Left renal pelvis (tissue), 4 donors: ENCODE measurements at places on chromosomes 7 and 10. TPM values are rescaled to one million over a fixed set of nuclear protein-coding genes. Genes with fewer than 3 reads are reported as not detected.

Gene TLL2
- 0.40 TPM for polyA plus RNA-seq

Gene ZNF25
- 13.3 TPM for polyA plus RNA-seq

Gene SLC29A4
- polyA plus RNA-seq, result 9.5 TPM

Gene SORBS1
- 30.8 TPM for polyA plus RNA-seq

Gene MYL10
- polyA plus RNA-seq, result not detected

Gene CELF2
- polyA plus RNA-seq, result 9.6 TPM

Gene BAMBI
- 48.0 TPM for polyA plus RNA-seq

Gene SNCG
- polyA plus RNA-seq, result 9.5 TPM

Gene TAS2R41
- not detected for polyA plus RNA-seq

Gene EVX1
- not detected for polyA plus RNA-seq

Gene PIP
- not detected for polyA plus RNA-seq

Gene CPN1
- 2.3 TPM for polyA plus RNA-seq

Gene GJD4
- not detected for polyA plus RNA-seq
